ENCODE measurements at places on chromosomes 1 and 21. TPM values are rescaled to one million over a fixed set of nuclear protein-coding genes. Genes with fewer than 3 reads are reported as not detected.

- no peak overlapping the region for H3K27ac ChIP-seq
- H3K4me3 ChIP-seq: no peak overlapping the region
- no peak for DNase-seq
These were observed 580 bp downstream of the TENT5B start for GRCh38 chr1:27011976-27012563.

- H3K36me3 ChIP-seq: no peaks in the 10 kb centered on the region
- no peaks in the 10 kb centered on the region for H3K27me3 ChIP-seq
- H3K27ac ChIP-seq: no peak overlapping the region
These were observed 30.9 kb downstream of the FAM163A start for GRCh38 chr1:179774000-179774399.

The BARHL2 gene
- total RNA-seq: not detected

GRCh38 chr1:28926629-28927265 is 12.4 kb downstream of the EPB41 start:
- no peaks in the 10 kb centered on the region for H3K36me3 ChIP-seq
- peaks cover 68% of the 10 kb centered on the region for H3K4me1 ChIP-seq
- H3K27me3 ChIP-seq: no peaks in the 10 kb centered on the region
- no peak for DNase-seq

The KRTAP13-4 gene
- not detected for total RNA-seq

The SPOCD1 gene
- 0.27 TPM for total RNA-seq

DNA sequence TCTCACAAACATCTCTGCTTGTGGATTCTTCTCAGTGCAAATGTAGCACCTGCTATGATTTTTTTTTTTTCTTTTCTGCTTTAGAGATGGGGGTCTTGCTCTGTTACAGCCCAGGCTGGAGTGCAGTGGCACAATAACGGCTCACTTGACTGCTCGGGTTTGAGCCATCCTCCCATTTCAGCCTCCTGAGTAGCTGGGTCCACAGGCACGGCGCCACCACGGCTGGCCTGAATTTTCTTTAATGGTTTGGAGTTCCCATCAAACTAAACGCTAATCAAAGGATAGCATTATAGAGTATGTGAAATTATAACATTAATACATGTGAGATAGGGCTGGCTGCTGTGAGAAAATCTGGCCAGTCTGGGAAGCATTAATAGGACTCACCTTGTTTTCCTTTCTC is 7.2 kb upstream of the PTGER3 start:
- no peak for DNase-seq
- no peak overlapping the region for H3K4me3 ChIP-seq
- H3K27ac ChIP-seq: no peak overlapping the region
- no peaks in the 10 kb centered on the region for H3K4me1 ChIP-seq
- no peaks in the 10 kb centered on the region for H3K27me3 ChIP-seq
- peaks cover 14% of the 10 kb centered on the region for H3K36me3 ChIP-seq

GRCh38 chr1:81690676-81691453 is 109.9 kb upstream of the ADGRL2 start:
- H3K27ac ChIP-seq: no peak overlapping the region
- no peak for DNase-seq
- H3K36me3 ChIP-seq: no peaks in the 10 kb centered on the region

- DNase-seq: no peak
- H3K27me3 ChIP-seq: no peaks in the 10 kb centered on the region
- no peak overlapping the region for H3K27ac ChIP-seq
These were observed 5.9 kb downstream of the GNAT2 start for GRCh38 chr1:109613361-109614147.

GRCh38 chr21:15309721-15310120 is 244.9 kb upstream of the NRIP1 start:
- no peaks in the 10 kb centered on the region for H3K27me3 ChIP-seq
- no peak overlapping the region for H3K27ac ChIP-seq
- no peak for DNase-seq
- no peaks in the 10 kb centered on the region for H3K4me1 ChIP-seq
- no peaks in the 10 kb centered on the region for H3K36me3 ChIP-seq

DNA sequence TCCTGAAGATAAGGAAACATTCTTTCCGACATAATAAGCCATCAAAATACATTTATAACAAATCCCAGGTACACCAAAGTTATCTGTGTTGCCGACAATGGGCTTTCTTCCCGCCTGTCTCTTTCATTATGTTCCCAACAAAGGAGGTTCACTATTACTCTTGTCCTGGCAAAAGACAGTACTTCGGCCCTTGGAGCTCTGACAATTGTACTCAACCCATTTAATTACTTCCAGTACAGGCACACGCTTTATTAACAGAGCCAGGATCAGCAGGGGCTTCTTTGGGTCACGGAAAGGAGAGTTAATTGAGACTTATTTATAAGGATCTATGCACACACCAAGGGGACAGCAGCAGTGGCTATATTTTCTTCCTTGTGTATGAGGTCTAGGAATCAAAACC is 46.6 kb upstream of the DUSP10 start:
- no peak overlapping the region for H3K4me3 ChIP-seq
- peaks cover 17% of the 10 kb centered on the region for H3K4me1 ChIP-seq
- H3K36me3 ChIP-seq: no peaks in the 10 kb centered on the region
- no peak for DNase-seq

The SH3BGR gene
- 0.87 TPM for total RNA-seq

DNA sequence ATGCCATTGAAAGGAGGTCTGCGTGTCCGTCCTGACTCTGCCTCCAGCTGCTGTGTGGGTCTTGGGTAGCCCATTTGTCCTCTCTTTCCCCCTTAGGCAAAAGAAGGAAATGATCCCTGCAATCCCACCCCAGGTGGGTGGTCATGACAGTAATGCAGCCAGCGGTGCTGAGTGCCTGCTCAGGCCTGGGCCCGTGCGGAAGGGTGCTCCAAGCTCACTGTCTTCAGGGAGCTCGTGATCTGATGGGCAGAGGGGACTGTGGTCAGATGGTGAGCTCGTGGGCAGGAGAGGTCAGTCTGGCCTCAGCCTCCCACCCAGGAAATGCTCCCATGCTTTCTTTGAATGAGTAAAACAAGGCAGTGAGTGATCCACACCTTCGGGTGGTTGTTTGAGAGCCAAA is 35.3 kb upstream of the TTC4 start:
- no peak overlapping the region for H3K4me3 ChIP-seq
- DNase-seq: no peak
- no peaks in the 10 kb centered on the region for H3K4me1 ChIP-seq
- H3K27me3 ChIP-seq: no peaks in the 10 kb centered on the region

DNA sequence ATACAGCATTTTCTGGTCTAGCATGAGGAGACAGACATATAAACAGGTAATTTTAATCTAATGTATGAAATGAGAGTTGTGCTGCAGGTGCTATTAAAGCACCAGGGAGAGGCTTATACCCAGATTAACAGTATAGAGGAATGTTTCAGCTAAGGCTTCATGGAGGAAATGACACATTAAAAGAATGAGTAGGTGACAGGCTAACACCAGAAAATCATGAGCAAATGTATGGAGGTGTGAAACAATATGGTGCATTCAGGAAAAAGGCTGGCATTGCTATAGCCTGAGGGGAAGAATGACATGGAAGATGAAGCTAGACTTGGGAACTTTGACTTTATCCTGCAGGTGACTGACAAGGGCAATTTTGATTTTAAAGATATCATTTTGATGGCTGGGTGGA is 7.0 kb downstream of the ARPC5 start:
- H3K27me3 ChIP-seq: no peaks in the 10 kb centered on the region
- peaks cover 70% of the 10 kb centered on the region for H3K36me3 ChIP-seq

- no peaks in the 10 kb centered on the region for H3K4me1 ChIP-seq
- no peaks in the 10 kb centered on the region for H3K27me3 ChIP-seq
- H3K36me3 ChIP-seq: no peaks in the 10 kb centered on the region
- no peak for DNase-seq
These were observed 225.7 kb upstream of the AJAP1 start for GRCh38 chr1:4428711-4429110.

Measured in CD4-positive, alpha-beta T cell (primary cell).